ENCODE measurements at places on chromosomes 11 and 22.

- no peak for DNase-seq
Measured at GRCh38 chr11:15289723-15290122, 175.0 kb downstream of the INSC start.

DNA sequence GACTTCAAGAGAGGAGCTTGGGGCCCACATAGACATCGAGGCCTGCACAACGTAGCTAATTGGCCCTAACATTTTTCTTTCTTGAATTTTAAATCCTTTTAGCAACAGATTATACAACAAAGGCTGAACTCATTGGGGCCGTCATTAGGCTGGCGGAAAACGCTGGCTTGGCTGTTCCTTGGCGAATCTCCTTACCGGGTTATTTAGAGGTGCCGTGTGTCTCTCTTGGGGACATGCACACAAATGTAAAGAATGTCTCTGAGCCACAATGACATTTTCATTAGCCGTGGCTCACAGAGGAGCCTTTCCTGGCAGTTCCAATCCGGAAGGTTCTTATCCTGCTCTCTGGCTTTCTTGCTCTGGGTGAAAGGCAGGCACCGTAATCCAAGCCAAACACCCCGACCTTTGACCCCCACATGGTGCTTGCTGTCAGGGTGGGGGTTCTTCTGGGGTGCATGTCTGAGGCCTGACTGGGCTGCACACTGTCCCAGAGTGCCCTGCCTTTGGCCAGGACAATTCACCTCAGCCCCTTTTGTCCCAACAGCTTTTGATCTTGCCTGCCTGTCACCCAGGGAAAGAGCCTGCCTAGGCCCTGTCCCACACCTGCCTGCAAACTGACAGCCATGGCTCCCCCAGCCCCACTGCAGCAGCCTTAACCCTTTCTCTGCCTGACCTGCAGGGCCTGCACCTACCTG, 9.2 kb upstream of the FGF3 start:
- no peak for DNase-seq

DNA sequence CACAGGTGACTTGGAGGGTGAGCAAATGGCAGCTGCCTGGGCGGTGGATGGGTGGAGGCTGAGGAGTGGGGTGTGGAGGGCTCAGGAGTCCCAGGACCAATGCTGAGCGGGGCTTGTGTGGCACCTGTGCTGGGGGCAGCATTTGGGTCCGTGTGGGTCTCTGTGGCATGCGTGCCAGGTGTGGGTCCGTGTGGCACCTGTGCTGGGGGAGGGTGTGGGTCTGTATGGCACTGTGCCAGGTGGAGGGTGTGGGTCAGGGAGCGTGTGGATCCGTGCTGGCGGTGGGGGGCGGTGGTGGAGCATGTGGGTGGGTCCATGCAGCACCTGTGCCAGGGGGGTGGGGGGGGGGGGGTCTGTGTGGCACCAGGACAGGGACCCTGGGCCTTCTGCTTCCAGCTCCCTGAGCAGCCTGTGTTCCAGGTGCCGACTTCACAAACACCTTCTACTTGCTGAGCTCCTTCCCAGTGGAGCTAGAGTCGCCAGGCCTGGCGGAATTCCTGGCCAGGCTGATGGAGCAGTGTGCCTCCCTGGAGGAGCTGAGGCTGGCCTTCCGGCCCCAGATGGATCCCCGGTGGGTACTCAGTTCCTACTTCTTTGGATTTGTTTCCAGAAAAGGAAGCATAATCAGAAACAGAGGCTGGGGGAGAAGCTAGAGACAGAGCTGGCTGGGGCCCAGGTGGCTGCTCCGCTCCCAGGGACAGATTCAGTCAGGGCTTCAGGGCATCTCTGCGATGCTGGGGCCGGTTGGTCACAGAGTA, 14.7 kb downstream of the SELENOO start:
- no peak for DNase-seq

GRCh38 chr22:37137131-37137530, 12.6 kb downstream of the IL2RB start:
- no peak for DNase-seq

GRCh38 chr11:27699242-27699925, 871 bp downstream of the BDNF start:
- peak; percentile 42 for DNase-seq

DNA sequence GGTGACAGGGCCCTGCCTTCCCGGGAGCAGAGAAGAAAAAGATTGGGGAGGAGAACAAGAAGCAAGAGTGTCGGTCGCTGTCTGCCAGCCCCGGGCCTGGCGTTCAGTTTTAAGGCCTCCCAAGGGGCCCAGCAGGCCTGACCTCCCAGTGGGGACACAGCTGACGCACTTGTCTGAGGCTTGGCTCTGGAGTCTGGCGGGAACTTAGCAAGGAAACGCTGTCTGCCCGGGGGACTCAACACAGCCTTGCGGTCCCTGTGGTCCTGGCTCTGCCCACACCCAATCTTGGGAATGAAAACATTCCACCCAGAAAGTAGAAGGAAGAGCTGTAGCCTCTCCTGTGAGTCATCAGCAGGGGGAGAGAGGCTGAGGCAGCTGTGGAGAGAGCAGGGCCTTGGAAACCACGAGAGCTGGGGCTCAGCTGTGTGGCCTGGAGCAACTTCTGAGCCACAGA, 54.4 kb downstream of the TRAF6 start:
- DNase-seq, result peak; percentile 100

DNA sequence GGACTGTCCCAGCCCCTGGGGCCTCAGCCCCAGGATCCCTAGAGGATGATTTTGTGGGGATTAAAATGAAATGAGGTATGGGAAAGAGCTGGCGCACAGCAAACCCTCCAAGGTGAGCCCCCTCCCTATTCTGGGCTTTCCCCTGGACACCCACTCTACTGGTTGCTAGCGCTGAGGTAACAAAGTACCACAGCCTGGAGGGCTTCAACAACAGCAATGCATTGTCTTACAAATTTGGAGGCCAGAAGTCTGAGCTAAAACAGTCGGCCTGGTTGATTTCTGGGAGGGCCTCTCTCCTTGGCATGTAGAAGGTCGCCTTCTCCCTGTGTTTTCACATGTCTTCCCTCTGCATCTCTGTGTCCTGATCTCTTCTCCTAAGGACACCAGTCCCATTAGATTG, 913.6 kb downstream of the NTM start:
- no peak for DNase-seq

GRCh38 chr11:10263929-10264328, 30.1 kb downstream of the SBF2 start:
- peak; percentile 67 for DNase-seq

DNA sequence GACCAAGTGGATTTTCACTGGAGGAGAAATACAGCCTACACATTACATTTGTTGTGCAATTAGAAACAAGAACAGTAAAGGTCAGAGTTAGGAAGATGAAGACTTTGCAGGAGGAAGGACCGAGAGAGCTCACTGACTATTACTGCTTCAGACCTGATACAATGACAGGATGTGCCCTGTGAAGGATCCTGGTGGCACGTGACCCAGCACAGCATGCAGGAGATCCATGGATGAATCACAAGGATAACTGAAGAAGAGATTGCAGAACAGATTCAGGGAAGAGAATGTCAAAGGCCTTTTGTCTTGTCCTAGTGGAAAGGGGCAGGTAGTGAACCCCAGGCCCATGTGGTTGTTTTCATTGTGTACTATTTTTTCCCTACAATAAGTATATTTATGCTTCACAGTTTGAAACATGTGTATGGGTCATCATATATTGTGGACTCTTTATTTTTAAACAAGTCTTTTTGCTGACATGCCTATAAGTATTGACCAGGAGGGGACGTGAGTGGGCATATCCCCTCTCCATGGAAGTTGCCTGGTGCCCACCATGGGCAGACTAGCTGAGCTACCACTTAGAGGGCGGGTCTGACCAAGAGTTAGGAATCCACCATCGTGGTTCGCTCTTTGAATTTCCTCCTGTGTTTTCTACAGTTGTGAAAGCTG, 44.3 kb downstream of the RASSF10 start:
- peak; percentile 4 for DNase-seq

- no peak for DNase-seq
Measured at GRCh38 chr11:128205796-128206195, 381.6 kb downstream of the ETS1 start.

- peak; percentile 43 for DNase-seq
Measured at GRCh38 chr11:99015634-99016454, 4.9 kb upstream of the CNTN5 start.

GRCh38 chr22:50199251-50199721, 1.5 kb upstream of the SELENOO start:
- DNase-seq, result no peak

- DNase-seq, result peak; percentile 68
Measured at GRCh38 chr22:31530823-31531195, 34.5 kb downstream of the SFI1 start.

DNA sequence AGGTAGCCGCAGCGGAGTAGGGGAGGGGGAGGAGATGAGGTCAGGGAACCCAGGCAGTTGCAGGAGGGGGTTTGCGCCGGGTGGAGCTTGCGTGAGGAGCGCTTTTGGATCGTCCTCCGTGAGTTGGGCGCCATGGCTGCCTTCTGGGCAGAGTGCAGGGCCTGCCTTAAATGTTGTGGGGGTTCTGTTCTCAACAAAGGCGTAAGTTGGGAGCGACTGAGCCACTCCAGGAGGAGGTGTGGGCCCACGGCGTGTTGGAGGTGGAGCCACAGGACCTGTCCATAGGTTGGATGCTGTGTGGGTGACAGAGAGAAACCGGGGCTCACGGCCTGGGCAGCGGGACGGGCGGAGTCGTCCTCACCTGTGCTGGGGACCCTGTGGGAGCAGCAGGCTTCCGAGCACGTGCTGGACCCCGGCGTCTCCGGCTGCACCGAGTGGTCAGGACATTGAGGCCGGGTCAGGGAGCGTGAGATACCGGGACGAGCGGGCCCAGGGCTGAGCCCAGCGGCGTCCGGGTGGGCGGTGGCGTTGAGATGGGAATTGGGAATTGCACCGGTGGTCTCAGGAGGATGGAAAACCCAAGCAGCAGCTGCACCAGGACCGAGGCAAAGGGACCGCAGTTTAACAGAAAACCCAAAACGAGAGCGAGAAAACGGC, 977 bp upstream of the PGGHG start:
- DNase-seq, result no peak

DNA sequence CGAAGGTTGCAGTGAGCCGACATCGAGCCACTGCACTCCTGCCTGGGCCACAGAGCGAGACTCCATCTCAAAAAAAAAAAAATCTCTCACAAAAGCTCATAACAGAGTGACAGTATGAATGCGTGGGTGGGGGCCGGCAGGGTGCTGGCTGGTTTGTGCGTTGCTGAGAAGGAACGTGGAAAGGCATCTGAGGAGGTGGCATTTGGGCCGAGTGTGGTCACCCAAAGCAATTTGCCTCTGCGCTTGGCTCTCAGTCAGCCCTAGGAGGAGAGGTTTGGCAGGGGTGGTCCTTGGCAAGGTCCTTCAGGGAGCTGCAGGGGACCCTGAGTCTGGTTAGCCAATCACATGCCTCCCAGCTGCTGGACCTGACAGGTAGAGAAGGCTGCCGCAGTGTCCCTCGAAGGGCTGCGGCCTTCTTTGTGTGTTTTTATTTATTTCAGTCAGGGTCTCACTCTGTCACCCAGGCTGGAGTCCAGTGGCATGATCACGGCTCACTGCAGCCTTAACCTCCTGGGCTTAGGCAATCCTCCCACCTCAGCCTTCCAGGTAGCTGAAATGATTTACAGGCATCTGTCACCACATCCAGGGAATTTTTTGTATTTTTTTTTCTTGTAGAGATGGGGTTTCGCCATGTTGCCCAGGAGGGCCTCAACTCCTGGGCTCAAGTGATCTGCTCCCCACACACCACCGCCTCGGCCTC, 23.5 kb upstream of the OSBPL5 start:
- DNase-seq, result no peak

- DNase-seq, result peak; percentile 68
Measured at GRCh38 chr22:24153353-24153752, 27.9 kb upstream of the SUSD2 start.

- DNase-seq, result no peak
Measured at GRCh38 chr22:47411006-47411405, 648.6 kb downstream of the TBC1D22A start.

DNA sequence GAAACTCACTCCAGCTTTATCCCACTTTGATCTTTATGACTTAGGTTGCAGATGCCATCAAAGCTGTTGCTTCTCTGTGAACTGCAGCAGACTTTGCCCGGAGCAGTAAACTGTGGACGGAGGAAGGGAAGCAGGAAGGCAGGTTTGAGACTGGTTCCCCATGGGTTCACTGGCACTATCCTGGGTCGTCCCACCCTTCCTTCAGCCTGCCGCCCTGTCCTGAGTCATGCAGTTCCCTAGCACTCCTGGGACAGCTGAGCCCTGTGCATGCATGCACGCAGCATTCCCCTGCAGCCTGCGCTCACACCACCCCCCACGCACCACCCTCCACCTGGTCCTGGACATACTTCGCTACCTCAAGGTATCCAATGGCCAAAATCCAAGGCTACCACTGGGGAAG, 23.5 kb upstream of the P2RY2 start:
- DNase-seq, result no peak

GRCh38 chr11:15378941-15379340, 264.2 kb downstream of the INSC start:
- no peak for DNase-seq

DNA sequence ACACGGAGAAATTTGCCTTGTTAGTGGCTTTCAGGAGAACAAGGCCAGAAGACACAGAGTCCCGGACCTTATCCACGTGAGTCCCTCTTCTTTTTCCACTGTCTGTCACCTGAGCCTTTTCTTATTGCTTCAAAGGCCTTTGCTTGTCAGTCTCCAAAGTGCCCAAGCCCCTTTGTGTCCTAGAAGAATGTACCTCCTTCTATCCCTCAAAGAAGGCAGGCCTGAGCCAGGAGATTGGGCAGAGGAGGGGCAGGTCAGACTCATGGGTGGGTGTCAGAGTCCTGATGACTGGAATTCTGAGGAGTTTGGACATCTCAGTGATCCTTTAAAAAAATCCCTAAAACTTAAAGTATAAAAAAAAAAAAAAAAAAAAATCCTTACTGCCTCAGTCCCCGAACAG, 299.6 kb upstream of the NCAM1 start:
- no peak for DNase-seq

GRCh38 chr11:93348930-93349329, 18.4 kb downstream of the DEUP1 start:
- no peak for DNase-seq

- DNase-seq, result no peak
Measured at GRCh38 chr22:31956360-31956759, 12.0 kb downstream of the YWHAH start.

- DNase-seq, result no peak
Measured at GRCh38 chr22:43427296-43428004, 15.6 kb downstream of the MPPED1 start.

- DNase-seq, result peak; percentile 48
Measured at GRCh38 chr11:114291381-114291780, 4.8 kb upstream of the NNMT start.

DNA sequence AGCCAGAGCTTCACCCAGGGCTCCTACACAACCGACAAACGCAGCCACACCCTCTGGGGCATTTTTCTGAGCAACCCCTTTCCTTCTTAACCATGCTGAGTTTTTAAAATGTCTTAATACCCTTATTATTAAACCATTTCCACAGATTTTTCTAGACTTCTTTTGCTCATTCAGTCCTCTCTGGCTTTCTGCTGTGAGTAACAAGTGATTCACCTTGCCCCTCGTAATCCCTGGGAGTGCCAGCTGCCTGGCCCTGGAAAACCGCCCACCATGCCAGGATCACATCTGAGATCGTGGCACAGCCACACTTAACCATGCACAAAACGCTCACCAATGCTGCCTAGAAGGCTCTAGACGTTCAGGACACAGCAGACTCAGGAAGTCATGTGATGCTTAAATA, 25.4 kb downstream of the YPEL1 start:
- DNase-seq, result no peak
